ENCODE measurements at places on chromosomes 7 and 10.

GRCh38 chr7:134831862-134832261, 52.4 kb downstream of the CALD1 start:
- no peak for DNase-seq

DNA sequence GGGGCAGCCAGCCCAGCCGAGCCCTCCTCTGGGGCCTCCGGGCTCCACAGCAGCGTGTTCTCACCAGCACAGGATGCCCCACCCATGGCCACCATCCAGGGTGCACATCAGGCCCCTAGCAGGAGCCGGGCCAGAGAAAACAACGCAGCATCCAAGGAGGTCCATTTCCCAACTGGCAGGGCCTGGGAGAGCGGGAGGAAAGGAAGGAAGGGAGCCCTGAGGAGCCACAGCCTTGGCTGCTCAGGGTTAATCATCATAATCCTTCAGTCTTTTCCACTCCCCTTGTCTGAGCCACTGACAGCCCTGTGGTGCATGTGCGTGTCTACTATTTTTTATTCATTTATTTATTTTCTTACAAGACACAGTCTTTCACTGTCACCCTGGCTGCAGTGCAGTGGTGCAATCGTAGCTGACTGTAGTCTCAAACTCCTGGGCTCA, 3.6 kb downstream of the PLAC9 start:
- DNase-seq: no peak

GRCh38 chr7:155893664-155894063, 81.4 kb upstream of the SHH start:
- DNase-seq: no peak

- DNase-seq: no peak
Observed at GRCh38 chr7:73817121-73817520, 13.7 kb upstream of the CLDN4 start.

- DNase-seq: no peak
Observed at GRCh38 chr10:60290558-60290957, 99.1 kb downstream of the ANK3 start.

DNA sequence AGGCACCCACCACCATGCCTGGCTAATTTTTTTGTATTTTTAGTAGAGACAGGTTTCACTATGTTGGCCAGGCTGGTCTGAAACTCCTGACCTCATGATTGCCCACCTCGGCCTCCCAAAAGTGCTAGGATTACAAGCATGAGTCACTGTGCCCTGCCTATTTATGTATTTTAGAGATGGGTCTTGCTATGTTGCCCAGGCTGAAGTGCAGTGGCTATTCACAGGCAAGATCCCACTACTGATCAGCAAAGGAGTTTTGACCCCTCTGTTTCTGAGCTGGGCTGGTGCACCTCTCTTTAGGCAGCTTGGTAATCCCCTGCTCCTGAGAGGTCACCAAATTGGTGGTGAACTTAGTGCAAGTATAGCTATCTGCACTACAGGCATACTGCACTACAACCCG, 6.2 kb downstream of the ABHD11 start:
- DNase-seq: no peak

DNA sequence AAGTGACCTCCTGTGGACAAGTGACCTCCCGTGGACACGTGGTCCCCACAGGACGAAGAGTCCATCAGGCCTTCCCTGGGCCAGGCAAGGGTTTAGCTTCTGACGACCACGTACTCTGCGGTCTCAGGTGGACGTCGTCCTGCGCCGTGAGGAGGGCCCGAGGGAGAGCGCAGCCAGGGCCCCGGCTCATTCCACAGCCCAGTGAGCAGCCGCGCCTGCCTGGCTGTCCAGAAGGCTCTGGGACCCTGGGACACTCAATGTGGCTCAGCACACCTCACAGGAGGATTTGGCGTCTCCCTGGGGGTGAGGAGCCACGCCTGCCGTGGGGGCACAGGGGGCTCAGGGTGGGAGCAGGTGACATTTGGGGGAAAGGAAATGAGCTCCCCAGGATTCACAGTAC, 64.4 kb upstream of the CFAP46 start:
- no peak for DNase-seq

DNA sequence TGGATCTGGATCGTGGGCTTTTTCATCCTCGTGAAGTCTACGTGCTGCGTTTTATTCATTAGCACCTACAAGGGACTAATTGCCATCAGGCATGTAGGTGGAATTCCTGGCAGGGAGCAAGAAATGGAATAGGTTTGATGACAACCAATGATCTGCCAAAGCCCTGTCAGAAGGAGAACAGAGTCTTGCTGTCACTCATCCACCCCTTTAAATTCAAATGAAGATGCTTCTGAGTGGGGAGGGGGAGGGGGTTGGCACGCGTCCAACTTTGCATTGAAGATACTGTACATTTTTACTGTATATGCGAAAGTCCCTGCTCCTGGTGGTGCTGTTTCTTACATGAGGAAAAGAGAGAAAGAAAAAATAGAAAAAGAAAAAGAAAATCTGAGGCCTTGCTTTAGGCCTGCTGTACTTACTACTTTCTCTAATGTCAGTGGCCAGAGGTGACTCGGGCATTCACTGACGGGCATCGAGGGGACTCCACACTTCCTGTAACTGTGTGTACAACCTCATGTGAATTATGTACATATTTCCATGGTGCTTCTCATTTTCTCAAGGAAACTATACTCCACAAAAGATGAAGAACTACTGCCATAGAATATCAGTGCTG, 569.1 kb downstream of the INHBA start:
- no peak for DNase-seq

DNA sequence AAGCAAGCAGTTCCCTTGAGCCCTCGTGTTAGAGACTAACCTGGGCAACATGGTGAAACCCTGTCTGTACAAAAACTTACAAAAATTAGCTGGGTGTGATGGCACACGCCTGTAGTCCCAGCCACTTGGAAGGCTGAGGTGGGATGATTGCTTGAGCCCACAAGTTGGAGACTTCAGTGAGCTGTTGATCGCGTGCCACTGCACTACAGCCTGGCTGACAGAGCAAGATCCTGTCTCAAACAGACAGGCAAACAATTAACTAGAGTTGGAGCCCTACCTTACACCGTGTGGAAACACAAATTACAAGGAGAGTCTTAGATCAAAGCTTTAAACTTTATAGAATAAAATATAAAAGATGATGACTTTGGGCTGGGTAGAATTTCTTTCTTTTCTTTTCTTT, 219.5 kb downstream of the CUX1 start:
- DNase-seq: no peak

GRCh38 chr7:107506674-107507339, 37.0 kb downstream of the GPR22 start:
- peak; percentile 39 for DNase-seq

DNA sequence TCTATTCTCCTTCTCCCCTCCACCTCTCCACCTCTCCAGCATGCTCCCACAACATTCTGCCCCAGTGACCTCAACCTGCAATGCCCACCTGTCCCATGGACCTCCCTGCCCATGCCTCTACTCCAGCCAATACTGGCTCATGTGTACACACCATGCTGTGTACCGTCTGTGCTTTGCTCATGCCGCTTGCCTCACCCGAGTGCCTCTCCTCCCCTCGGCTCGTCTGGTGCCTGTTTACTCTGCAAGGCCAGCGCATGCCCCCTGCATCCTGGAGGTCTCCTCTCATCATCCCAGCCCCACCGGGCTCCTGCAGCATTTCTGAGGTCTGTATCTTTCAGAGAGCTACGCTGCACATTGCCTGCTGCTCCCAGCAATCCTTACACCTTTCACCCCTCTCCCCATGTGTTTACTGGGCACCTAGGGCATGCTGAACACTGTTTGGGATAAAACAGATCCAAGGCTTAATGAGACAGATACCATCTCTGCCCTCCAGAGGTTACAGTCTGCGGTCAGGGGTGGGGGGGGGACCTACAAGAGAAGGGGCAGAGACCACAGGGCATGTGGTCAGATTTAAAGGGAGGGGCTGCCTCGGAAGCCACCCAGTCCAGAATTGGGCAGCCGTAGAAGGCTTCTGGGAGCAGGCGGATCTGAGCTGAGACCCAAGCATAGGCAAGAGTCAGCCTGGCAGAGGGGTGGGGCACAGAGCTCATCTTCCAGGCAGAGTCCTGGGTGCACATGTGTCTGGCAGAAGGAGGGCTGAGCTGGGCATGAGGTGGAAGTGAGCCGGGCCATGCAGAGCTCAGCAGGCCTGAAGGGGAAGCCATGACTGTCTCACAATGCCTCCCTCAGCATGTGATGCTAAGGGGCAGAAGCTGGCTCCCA, 29.6 kb upstream of the PSAP start:
- DNase-seq: no peak

- no peak for DNase-seq
Observed at GRCh38 chr10:110036640-110037039, 28.9 kb downstream of the ADD3 start.

DNA sequence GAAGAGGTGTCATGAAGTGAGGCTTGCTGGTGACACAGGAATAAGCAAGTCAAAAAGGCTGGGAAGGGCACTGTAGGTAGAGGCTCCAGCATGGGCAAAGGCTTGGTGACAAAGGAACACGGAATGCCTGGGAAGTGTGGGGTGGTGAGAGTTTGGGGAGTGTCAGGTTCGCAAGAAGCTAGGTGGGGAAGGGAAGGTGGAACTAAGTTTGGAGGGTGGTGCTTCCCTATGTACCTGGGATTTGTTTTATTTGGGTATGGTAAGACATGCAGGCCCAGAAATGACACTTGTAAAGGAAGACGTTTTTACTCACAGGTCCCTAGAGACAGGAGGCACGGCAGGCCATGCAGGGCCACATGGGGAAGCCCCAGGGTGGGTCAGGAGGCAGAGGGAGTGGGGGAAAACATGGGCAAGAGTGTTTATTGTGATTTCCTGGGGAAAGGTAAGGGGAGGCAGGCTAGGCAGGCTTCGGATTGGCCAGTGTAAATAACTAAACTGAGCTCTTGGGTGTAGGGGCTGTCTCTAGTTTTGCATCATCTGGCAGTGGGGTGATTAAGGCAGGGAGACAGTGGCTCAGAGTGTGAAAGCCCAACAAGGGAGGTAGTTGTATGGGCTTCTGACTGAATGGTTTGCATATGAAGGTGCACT, 52.1 kb downstream of the SH2D4B start:
- no peak for DNase-seq

GRCh38 chr10:58209669-58210068, 58.0 kb downstream of the IPMK start:
- no peak for DNase-seq

DNA sequence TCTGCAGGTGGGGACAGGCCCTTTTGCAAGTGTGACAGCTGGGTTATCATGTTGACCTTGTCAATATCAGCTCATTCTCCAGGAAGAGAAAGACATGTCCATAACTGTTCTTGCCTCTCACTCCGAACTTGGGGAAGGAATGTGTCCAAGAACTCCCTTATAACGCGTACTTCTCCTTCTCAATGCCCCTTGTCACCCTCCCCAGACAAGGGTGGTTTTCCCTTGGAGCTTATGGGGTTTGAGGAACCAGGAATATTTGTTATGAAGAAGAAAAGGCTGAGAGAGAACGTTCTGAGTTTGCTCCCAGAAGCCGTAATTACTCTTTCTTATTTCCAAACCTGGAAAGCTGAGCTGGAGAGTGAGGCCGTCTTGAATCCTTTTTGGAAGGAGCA, 77.4 kb downstream of the MKI67 start:
- DNase-seq: no peak

DNA sequence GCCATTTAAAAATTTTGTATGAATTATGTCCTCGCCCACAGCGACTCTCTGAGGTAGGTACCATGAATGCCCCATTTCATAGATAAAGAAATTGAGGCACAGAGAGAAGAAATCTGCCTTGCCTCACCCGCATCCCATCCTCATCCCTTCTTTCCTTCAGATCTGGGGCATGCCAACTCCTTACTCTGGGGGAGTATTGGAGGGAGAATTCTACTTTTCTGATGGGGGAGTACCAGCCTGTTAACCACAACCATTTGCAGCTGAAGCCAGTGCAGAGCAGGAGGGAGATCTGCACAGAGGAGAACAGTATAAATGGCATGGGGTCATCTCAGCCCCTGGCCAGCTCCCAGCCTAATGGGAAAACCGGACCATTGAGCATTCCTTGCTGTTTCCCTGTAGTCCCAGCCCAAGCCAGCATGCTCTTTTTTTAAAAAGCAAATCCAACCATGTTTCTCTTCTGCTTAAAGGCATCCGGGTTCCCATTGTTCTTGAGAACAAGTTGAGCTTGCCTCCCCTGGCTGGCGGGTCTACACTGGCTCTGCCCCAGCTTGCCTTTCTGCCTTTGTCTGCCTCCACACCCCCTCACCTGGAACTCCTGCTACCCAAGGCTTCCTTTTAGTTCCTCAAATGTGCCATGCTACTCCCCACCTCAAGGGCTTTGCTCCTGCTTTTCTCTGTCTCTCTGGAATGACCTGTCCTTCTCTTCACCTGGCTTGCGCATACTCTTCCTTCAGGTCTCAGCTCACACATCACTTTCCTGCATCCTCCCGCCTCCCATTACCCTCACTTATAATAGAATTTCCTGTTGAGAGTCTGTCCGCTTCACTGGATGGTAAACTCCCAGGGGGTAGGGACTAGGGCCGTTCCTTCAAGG, 8.8 kb upstream of the ZNF503 start:
- DNase-seq: no peak

DNA sequence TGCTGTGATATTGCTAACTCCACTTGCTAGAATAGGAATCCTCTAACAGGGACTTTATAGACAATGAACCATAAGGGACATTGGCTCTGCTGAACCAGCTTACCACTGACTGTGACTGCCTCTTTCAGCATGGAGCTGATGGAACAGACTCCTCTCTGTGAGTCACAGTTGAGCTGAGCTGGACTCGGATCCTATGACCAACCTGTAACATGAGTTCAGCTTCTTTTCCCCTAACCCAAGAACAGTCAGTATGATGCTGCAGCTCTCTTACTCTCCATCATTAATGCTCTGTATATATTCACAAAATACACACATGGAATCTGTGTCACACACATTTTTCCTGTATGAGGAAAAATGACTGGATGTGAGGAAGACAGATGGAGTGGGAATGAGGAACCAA, 177.9 kb upstream of the BET1 start:
- no peak for DNase-seq

- DNase-seq: no peak
Observed at GRCh38 chr7:157873664-157874063, 536.9 kb downstream of the DNAJB6 start.

- no peak for DNase-seq
Observed at GRCh38 chr7:24337180-24337579, 53.2 kb downstream of the NPY start.

GRCh38 chr7:99837649-99838361, 10.0 kb downstream of the CYP3A43 start:
- DNase-seq: peak; percentile 96

- no peak for DNase-seq
Observed at GRCh38 chr7:50436133-50436806, 13.9 kb downstream of the FIGNL1 start.

DNA sequence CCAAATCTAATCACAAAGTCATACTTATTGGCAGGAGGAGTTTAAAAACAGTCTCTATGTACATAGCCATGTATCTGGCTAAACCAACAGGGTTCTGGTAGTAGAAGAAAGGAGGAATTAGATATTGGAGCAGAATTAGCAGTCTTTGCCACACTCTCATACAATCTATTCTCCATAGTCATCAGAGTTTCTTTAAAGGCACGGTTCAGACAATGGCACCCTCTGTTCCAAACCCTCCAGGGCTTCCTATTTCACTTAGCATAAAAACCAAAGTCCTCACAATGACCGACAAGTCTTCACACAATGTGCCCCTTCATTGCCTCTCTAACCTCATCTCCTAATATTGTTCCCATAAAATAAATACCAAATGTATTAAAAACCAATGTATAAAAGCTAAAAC, 12.7 kb downstream of the ZNF438 start:
- no peak for DNase-seq

Measured in OCI-M1 (cell line).